ENCODE measurements at places on chromosomes 7 and 10.

GRCh38 chr7:32673275-32673983, 178.1 kb downstream of the AVL9 start:
- no peak for DNase-seq

- no peak for DNase-seq
These were observed 4.9 kb downstream of the MAT1A start for GRCh38 chr10:80284522-80284921.

GRCh38 chr7:33243319-33243881, 114.0 kb downstream of the BBS9 start:
- no peak for DNase-seq

DNA sequence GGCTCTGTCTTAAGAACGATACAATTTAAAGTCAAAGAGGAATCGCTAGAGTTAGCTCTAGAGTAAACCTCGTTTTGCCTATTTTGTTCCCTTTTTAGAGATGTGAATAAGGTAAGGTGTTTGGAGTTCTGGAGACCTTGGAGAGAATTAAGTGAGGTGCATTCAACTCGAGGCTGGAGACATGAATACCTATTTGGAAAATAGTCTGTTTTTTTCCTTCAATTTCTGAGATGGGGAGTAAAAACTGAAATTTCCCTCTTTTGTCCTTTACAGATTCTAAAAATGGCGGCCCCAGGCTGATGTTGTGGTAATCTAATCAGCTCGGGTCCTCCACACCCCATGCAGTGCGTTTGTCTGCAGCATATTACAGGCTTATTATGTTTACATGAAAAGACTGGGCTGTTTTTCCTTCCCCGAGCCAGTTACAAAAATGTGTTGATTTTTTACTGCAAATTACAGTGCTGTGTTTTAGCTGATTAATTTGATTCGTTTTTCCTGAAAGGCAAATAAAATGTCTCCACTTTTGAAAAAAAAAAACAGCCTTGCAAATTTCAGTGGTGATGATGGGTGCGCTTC, 1.5 kb downstream of the KMT2E start:
- no peak for DNase-seq

DNA sequence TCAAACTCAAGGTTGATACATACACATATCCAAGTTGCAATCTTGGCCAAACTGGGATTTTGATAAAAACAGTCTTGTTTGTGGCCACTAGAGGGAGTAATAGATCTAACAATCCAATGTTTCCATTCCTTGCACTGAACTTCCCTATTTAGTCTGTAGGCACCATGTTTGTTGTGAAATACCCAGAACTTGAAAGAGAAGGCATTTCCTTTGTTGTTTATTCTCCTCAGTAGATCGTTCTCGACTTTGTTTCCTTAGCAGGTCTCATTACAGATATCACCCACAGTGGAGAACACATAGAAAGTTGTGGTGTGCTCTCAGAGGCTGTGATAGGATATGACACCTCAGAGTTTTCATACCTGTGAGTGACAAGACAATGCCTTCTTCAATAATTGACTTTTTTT, 70.3 kb upstream of the MXI1 start:
- no peak for DNase-seq

GRCh38 chr10:27622596-27622995, 118.5 kb downstream of the RAB18 start:
- no peak for DNase-seq

GRCh38 chr10:14659626-14660196, 115.0 kb downstream of the FAM107B start:
- no peak for DNase-seq

GRCh38 chr7:135420786-135421185, 89.1 kb downstream of the CNOT4 start:
- no peak for DNase-seq

DNA sequence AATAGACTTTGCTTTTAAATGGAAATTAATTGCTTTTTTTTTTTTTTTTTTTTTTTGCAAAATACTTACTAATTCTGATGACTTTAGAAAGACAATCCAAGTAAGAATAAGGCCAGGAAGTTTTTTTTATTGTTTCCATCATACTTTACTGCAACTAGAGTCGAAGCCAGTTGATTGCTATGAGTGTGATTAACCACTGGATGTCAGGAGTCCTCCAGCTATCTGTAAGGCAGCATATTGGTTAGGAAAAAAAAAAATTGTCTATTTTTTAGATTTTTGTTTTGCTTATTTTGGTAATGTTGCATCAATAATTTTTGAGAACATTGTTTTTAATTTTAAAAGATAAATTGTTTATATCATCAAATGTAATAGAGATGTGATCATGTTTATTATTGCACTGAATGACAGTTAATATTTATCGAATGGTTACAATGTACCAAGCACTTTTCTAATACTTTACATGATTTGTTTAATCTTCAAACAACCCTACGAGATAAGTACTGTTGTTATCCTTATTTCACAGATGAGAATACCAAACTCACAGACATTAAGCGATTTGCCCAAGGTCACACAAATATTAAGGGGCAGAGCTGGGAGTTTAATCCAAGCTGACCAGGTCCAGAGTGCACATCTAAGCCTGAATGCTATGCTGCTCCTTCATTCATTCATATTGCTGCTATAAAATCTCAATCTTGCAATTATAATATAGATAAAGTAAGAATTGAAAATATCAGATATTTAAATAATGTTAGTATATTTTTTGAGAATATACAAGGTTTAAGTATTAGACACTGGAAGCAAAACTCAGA, 19.9 kb upstream of the LMOD2 start:
- DNase-seq, result no peak

Data from suprapubic skin (tissue), 4 donors.